ENCODE measurements at places on chromosomes 5 and 9. TPM values are rescaled to one million over a fixed set of nuclear protein-coding genes. Genes with fewer than 3 reads are reported as not detected.

- DNase-seq = no peak
Measured at GRCh38 chr5:120717381-120717780, 253.3 kb downstream of the PRR16 start.

DNA sequence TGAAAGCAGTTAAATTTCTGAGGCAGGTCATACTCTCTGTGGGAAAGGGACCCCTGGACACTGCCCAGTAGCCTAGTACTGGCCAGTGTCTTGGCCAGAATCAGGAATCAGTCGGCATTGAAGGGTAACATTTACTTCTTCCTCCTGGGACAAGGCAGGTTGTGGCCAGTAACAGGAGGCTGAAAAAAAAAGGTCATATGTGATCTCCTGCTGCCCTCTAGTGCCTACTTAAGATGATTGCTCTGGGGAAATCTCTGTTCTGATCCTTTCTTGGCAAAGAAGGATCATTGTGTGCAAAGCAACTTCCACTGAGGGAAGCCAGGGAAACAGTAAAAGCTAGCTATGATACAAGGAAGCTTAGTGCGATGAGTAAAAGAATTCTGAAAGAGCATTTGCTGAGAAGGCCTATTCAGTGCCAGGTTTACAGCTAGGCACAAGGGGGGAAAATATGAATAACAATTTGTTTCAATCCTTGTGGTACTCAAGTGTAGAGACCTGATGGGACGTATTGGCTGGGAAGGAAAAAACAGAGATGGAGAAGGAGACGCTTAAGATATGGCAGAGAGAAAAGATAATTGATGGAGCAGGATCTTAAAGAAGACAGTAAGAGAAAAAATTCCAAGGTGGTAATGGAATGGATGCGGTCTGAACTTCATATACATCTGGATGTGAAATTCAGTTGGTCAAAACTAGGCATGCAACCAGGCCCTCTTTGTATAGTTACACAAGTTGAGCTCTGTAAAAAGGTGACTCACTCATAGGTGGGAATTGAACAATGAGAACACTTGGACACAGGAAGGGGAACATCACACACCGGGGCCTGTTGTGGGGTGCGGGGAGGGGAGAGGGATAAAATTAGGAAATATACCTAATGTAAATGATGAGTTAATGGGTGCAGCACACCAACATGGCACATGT, 25.8 kb upstream of the TRIM32 start:
- peak; percentile 24 for DNase-seq

DNA sequence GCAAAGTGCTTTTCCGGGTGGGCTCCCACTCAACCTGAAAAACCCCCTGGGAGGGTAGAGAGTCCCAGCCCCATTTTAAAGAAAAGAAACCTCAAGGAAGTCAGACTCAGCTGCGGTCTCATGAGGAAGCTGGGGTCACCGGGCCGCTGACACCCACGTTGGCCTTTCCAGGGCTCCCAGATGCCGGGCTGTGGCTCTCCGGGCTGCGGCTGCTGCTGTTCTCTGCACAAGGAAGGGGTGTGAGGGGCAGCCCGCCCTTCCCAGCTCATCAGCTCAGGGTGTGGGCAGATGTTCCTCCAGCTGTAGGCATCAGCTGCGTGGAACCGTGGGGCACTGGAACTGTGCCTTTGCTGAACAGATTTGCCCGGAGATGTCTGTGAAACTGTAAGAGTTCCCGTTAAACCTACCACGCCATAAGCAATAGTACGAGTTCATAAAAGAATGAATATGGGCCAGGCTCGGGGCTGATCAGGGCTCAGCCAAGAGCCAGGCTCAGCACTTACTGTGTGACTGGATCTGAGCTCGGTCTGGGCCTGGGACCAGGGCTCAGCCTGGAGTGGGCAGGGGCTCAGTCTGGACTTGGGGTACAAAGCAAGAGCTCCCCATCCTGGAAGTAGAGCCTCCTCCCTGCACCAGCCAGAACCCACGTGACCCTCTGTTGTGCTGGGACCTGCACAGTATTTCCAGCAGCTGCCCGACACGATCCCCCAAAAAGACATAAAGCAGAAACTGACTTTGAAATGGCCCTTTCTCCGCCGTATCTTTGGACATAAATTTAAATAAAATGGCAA, 130.2 kb upstream of the PPP1R26 start:
- no peak for DNase-seq

DNA sequence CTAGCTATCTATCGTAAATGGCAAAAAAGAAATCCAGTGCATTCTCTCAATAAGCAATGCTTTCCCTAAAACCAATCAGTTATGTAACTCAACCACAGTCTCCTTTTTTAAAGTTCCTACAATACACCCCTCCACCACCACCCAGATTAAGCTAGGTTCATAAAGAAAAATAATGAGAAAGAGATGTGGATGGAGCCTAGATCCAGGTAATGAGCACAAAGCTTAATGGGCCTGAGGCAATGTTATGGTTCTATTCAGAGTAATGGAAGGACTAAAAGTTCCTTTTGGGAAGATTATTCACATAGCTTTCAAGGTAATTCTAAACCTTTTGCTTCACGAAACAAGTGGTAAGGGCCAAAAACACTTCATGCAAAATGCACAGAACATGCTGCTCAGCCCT, 113.5 kb downstream of the MPDZ start:
- no peak for DNase-seq

GRCh38 chr9:124632077-124632621, 125.0 kb upstream of the NR5A1 start:
- DNase-seq = no peak

DNA sequence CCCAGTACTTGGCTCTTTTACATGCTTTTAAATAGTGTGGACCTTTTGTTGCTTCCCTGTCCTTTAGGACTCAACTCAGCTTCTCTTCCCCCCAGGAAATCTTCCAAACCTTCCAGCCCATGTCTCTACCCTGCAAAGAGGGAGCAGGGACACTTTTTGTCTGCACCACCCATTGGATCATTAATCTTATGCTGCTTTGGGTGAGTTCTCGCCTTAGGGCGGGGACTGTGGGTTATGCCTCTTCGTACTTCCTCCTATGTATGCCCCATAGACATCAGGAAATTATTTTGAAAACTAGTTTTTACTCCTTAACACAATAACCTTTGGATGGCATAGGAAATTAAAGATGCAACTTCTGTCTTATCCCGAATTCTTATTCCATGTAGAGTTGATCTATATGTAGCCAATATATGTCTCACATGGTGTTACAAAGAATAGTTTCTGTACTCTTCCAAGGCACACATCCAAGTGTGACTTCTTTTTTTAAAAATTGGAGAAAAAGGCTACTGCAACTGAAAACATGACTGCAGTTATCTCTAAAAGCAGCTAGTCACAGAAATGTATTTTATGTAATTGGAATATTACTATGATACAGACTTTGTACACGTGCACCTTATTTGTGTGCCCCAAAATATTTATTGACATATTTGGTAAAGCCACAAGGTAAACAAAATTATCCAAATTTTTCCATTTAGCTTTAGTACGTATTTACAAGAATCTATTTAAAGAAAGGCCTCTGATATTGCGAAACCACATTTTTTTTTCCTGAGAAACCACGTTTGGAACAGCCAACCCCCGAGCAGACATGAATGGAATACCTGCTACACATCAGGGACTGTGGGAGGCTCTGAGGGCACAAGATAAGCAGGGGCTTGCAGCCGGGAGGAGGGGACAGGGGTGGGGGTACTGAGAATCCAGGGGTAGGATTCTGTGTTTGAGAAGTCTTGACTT, 133.6 kb downstream of the WDR41 start:
- no peak for DNase-seq

GRCh38 chr5:56480705-56481427, 247.7 kb upstream of the ANKRD55 start:
- peak; percentile 61 for DNase-seq

GRCh38 chr5:159912033-159912800, 4.1 kb upstream of the ADRA1B start:
- no peak for DNase-seq

DNA sequence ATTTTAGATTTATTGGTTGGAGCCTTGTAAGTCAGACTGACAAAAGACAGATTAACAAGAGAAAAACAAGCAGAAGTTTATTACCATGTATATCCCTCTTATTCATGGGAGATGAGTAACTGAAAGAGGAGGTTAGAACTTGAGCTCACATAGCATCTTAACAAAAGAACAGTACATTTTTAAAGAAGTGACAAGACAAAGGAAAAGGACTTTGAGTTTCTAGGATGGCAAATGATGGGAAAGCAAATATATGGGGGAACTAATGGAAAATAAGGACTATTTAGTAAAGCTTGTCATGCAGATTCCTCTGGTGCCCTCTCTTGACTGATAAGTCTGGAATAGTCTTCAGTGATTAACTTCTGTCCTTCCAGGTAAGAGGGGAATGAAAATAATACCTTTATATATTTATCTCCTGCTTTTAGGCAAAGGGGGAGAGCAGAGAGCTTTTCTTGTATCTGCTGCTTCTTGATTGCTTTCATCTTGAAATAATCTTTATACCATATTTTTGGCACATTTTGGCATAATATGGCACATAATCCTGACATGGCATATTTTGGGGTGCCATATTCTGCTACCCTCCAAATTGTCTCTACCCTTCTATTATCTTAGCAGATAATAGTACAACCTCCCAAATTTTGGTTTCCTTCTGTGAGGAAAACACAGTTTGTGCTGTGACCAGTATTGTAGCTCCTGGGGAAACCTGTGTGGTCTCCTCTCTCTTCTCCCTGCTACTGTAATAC, 206.8 kb downstream of the TMC1 start:
- DNase-seq = no peak

- DNase-seq = no peak
Measured at GRCh38 chr9:100013573-100013972, 85.2 kb downstream of the ERP44 start.

GRCh38 chr5:148713735-148714508, 59.6 kb upstream of the HTR4 start:
- DNase-seq = no peak

Gene ESM1
- 1.0 TPM for polyA plus RNA-seq

Gene PCDHA2
- 0.40 TPM for polyA plus RNA-seq

Gene NDST1
- 20.2 TPM for polyA plus RNA-seq

Gene GLDC
- 1.2 TPM for polyA plus RNA-seq

Gene PDZD2
- polyA plus RNA-seq = 1.4 TPM

Gene LAMC3
- 5.1 TPM for polyA plus RNA-seq

Gene TXNDC8
- not detected for polyA plus RNA-seq

Gene SLC4A9
- polyA plus RNA-seq = 1.0 TPM

Gene SPAG8
- polyA plus RNA-seq = 3.1 TPM

Gene CDKN2A
- polyA plus RNA-seq = 4.3 TPM

Gene FOXD4L6
- not detected for polyA plus RNA-seq

Gene PCDHGB4
- 0.56 TPM for polyA plus RNA-seq

All from pancreas (tissue), 10 donors.